ENCODE measurements at places on chromosomes 2 and 18.
A peak's percentile ranks its signal among the peaks of the same experiment; 100 is the strongest.

DNA sequence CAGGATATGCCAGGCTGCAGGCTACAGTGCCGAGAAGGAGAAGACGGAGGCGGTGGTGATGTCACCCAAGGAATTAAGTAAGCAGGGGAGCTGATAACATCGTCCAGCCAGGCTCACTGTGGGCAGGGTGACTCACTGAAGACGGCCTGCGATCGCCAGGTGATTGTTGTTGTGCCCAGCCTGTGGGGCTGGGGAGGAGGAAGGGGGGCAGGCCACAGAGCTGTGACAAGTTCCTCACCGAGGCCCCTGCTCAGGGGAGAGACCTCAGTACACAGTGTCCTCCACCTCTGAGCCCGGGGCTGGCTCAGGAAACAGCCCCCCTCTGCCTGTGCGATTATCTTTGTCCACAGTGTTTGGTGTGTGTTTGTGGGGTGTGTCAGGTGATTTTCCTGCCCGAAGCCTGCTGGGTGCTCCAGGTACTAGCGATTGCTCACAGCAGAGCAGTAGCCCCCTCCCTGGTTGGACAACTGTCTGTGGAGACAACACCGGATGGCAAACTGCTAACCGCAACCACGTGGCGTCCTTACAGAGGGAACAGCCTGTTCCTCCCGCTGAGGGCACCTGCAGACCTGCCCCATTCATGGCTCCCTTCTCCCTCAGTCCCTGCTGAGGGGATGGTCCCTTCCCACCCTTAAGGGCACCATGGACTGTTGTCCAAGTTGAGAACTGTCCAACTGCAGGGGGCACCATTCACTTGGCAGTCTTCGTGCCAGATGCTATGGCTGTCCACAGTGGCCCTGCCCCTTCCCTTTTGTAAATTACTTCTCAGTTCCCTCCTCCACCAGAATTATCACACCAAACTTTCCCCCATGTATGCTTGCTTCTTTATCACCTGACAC, 95.1 kb downstream of the ZFP36L2 start:
- DNase-seq = peak; percentile 64

DNA sequence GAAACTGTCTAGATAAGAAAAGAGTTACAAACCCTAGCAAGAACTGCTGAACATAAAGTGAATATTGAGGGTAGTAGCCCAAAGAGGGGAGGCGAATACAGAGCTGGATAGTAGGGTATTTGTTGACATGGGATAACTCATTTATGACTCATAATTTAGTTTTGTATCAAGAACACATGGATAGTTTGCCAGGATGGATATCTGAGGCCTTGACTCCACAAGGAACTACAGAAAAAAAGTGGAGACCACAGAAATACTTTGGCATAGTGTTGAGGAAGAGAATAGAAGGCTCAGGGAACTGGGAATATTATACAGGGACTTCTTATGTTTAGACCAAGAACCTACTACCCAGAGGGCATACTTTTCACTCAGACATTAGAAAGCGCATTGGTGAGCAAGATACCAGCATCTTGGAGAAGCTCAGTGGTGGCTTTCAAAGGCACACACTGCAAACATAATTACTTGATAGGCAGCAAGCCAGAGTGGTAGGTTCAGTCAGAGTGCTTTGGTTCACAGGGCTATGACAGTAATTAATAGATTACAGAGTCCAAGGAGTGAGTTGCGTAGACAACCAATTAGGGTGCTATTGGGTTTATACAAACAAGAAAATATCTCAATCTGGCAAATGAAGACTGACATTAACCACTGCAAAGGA, 51.9 kb upstream of the ZBTB7C start:
- no peak for DNase-seq

DNA sequence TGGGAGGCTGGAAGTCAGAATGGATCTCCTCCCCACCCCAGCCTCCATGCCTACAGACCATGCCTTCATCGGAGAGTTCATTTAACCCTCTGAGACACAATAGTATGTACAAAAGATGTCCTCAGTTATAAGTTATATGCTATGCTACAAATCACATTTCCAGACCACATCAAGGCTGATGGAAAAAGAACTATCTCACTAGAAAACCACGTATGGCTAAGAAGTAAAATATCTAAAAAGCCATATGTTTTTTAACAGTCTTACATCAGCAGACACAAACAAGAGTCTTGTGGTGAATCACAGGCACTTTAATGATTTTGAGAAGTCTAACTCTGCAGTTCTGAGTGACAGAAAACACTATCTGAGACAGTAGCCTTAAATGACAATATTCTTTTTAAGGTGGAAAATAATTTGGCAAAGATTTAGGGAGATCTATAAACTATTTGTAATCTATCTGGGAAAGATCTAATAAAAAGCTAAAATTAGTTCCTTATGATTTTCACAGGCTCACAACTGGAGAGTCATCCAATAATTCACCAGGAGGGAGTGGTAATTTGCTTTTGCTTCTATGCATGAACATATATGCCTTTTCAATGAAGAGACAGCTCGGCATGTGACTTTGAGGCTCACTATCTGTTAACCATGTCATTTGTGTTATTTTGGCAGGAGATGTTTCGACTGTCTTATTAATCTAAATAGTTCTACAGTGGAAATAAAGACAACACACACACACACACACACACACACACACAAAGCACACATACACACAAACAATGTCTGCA, 197.5 kb downstream of the IRS1 start:
- no peak for DNase-seq

DNA sequence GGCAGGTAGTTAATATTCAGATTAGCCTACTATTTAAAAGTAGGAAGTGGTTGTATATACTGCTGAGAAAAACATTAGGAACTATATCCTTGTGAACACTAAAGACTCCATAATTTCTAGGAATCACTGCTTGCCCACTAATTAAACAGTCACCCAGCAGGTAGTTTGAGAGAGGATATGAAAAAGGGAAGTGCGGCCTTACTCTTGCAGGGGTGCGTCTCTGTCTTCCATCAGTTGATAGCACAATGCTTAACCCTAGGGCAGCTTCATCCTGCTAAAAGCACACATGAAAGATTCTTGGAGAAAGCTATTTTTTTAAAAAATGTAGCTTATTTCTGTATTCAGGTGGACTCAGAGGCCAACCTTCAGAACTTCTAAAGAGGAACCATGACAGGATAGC, 53.1 kb upstream of the ATP5MC3 start:
- DNase-seq = no peak

- no peak for DNase-seq
These were observed 332.4 kb upstream of the KYNU start for GRCh38 chr2:142545036-142545435.

- DNase-seq = no peak
These were observed at the start of gene POMC for GRCh38 chr2:25168256-25169072. POMC (minus strand) TSS chr2:25168580; CDS start chr2:25164772, 3,808 bp downstream.
